GM12878 (cell line): ENCODE measurements at places on chromosomes 1 and 21. TPM values are rescaled to one million over a fixed set of nuclear protein-coding genes. Genes with fewer than 3 reads are reported as not detected.

The PDC gene
- not detected in 2 replicates for total RNA-seq

The OR6Y1 gene
- total RNA-seq: not detected in 2 replicates

The IL22RA1 gene
- 0.08 TPM in 1 of 2 replicates, not detected in the other for total RNA-seq

The CCDC190 gene
- total RNA-seq: not detected in 2 replicates

The SELP gene
- not detected in 2 replicates for total RNA-seq

The S100A12 gene
- total RNA-seq: not detected in 2 replicates

The GUCA2B gene
- total RNA-seq: not detected in 2 replicates

The OR2T29 gene
- 3.4 and 4.6 TPM in 2 replicates for total RNA-seq

The UBXN11 gene
- 16.8 and 19.3 TPM in 2 replicates for total RNA-seq

The CYP4Z1 gene
- not detected in 2 replicates for total RNA-seq

The ESRRG gene
- not detected in 2 replicates for total RNA-seq

The SNX7 gene
- total RNA-seq: 0.19 and 0.31 TPM in 2 replicates

The MUL1 gene
- total RNA-seq: 19.6 and 21.0 TPM in 2 replicates

The RHBG gene
- 0.11 TPM in 1 of 2 replicates, not detected in the other for total RNA-seq

The SEMA4A gene
- total RNA-seq: 46.3 and 52.1 TPM in 2 replicates

The DCST1 gene
- total RNA-seq: not detected in 2 replicates

The GABPA gene
- total RNA-seq: 22.4 and 23.2 TPM in 2 replicates

The BECN2 gene
- not detected in 2 replicates for total RNA-seq

The HFM1 gene
- total RNA-seq: not detected in 2 replicates

The KRTAP21-3 gene
- total RNA-seq: not detected in 2 replicates

The S100A2 gene
- total RNA-seq: 0.69 and 0.77 TPM in 2 replicates
